Renal cortical epithelial cell (primary cell): ENCODE measurements at places on chromosomes 3 and 15.

- no peak for DNase-seq
Observed at GRCh38 chr3:124034844-124035152, 42.9 kb upstream of the ROPN1 start.

- DNase-seq: no peak
Observed at GRCh38 chr3:128254066-128254590, 100.8 kb downstream of the EEFSEC start.

- no peak for DNase-seq
Observed at GRCh38 chr15:48954538-48954937, 9.2 kb downstream of the SHC4 start.

GRCh38 chr15:68488966-68489365, 57.0 kb upstream of the ITGA11 start:
- peak; percentile 88 for DNase-seq
